Stimulated activated CD4-positive, alpha-beta T cell treated with anti-CD3 and anti-CD28 coated beads, Interleukin-1b, Interleukin-23, amount 100 ng/mL, for 4 hours (primary cell): ENCODE measurements at places on chromosomes 3 and 15.

DNA sequence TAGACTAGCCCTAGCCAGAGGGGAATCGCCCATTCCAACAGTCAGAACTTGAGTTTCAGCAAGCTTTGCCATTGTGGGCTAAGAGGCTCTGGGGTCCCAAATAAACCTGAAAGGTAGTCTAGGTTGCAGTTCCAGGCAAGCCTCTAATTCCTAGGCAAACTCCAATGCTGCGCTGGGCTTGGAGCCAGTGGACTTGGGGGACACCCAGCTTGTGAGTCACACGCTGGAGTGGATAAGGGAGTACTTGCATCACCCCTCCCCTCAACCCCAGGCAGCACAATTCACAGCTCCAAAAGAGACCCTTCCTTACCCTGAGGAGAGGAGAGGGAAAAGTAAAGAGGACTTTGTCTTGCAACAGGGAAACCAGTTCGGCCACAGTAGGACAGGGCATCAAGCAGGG is 105.2 kb upstream of the DPPA4 start:
- no peak for DNase-seq

- DNase-seq: no peak
Measured at GRCh38 chr15:33031324-33031821, 163.1 kb downstream of the FMN1 start.

DNA sequence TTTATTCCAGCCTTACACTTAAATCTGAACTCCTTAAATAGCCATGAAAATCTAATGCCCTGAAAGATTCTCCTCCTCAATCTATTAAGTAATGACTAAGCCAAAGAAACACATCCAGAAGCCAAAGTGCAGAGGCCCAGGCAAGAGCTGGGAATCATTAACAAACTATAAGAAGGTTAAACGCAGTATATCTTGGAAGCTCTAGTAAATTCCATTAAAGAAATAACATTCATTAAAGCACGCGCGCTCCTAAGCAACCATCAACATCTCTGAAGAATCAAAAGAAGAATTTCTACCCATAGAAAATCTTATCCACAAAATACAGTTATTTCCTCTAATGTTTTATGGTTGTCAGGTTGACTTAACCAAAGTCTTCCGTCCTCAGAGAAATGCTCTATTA is 29.5 kb downstream of the MB21D2 start:
- no peak for DNase-seq

DNA sequence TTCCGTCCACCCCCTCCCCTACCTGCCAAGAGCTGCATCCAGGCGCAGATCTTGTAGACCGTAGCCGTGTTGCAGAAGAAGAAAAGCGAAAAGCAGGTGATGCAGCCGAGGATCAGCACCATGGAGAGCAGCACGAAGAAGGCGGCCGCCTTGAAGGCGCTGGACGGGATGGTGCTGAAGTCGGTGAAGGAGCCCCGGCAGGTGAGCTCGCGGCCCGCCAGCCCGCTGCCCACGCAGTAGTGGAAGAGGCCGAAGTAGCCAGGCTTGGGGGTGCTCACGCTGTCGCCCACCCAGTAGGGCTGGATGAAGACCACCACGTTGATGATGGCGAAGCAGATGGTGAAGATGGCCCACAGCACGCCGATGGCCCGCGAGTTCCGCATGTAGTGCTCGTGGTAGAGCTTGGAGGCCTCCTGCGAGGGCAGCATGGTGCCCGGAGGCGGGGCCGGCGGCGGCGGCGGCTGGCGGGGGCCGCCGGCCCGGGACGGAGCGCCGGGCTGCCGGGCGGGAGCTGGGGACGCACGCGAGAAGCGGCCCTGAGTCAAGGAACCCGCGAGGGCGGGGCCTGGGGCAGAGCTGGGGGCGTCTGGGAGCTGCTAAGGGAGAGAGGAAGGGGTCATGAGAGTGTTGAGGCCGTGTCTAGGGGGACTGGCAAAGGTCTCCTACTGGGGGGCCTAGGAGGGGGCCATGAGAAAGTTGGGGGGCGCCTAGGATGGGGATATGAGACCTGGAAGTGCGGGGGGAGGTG is 1.2 kb downstream of the LHFPL4 start:
- DNase-seq: peak; percentile 2

- DNase-seq: no peak
Measured at GRCh38 chr3:13133471-13133981, 60.3 kb upstream of the IQSEC1 start.

DNA sequence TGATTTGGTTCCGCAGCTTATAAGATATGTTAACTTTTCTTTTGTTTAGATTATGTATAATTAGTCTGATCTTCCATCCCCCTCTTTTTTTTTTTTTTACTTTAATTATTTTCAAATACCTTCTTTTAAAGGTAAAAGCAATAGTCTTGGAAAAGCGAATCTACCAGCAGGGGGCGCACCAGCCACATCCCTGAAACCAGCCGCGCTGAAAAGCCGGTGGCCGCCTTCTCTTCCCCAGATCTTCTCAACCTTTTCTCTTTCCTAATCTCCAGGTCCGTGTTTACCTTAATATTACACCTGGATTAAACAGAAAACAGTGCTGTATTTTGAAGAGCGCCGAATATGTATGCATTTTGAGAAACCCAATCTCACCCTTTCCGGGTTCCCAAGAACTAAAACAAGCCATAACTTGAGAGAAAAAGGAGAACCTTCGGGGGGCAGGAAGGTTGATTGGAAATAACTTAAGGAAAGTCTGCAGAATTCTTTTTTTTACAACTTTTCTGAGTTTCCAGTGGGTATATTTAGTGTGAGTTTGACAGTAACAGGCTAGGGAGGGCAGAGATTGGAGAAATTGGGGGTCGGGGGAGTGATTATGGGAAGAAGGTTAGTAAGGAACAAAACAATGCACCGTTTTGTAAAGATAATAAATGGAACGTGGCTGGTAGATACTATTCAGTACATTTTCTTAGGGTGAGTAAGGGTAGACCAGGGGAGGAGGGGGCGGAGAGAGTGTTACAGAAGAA is 2.0 kb upstream of the SOX2 start:
- peak; percentile 62 for DNase-seq

GRCh38 chr3:188185717-188186251 is 31.8 kb downstream of the LPP start:
- no peak for DNase-seq

DNA sequence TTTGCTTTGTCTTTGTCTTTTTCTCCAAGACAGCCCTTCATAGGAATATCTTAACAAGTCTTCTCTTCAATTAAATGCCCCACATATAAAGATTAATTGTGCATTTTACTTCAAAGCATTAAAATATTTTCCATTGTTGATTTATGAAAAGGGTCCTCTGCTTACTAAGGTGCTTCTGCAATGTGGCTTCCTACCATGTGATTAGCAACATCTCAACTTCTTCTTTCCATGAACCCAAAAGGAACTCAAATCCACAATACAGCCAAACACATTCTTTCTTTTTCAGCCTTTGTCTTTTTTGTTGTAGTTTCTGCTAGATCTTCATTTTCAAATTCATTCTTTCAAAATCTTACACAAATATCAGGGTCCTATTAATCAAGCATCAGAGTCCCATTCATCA is 309.2 kb downstream of the NSUN3 start:
- no peak for DNase-seq

DNA sequence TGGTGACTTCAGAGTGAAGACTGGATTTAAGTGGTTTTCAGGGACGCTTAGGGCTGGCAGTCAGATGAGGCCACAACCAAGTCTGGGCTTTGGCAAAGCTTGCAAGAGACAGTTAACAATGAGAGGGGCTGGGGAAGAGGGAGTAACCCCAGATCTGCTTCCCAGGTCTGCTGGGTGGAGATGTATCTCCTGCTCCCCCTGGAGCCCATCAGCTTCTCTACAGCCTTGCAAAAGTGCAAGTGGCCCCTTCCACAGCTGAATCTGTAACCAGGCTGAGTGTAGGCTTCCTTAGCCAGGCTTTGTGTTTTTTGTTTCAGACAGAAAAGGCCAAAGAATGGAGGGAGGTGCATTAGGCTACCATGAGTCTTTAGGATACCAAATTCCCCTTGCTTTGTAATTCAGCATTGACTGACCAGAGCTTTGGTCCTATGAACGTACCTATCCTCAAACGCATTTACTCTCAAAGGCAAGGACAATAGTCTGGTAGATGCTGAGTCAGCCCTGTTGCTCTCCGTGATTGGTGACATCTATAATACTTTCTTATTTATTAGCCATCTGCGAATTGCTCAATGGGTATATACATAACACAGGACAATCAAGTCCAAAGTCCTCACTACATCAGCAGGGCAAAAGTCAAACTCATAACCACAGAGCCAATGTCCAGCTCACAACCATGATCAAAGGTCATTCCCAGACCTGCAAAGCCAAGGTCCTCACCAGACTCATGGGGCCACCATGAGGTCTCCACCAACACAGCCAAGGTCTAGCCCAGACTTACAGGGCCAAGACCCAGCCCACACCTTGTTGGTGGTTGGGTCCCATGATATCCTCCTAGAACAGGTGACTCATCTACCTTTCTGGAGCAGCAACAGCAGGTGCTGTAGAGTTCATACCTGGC is 17.1 kb downstream of the CCDC13 start:
- DNase-seq: no peak

GRCh38 chr15:89848970-89849292 is 34.3 kb upstream of the ANPEP start:
- no peak for DNase-seq

GRCh38 chr15:70770863-70771262 is 7.5 kb upstream of the UACA start:
- no peak for DNase-seq

GRCh38 chr3:141525814-141526213 is 39.0 kb downstream of the RASA2 start:
- no peak for DNase-seq

DNA sequence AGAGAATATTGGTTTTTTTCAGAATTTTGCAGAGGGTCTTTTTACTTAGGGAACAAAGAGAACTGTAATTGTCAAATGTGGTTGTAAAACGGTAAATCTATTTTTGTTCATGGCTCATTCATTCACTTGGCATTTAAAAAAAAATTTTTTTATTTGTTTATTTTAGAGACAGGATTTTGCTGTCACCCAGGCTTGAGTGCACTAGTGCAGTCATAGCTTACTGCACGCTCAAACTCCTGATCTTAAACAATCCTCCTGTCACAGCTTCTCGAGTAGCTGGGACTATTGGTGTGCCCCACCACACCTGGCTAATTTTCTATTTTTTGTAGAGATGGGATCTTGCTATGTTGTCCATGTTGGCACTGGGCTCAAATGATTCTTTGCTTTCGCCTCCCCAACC is 301.8 kb downstream of the LPP start:
- no peak for DNase-seq

DNA sequence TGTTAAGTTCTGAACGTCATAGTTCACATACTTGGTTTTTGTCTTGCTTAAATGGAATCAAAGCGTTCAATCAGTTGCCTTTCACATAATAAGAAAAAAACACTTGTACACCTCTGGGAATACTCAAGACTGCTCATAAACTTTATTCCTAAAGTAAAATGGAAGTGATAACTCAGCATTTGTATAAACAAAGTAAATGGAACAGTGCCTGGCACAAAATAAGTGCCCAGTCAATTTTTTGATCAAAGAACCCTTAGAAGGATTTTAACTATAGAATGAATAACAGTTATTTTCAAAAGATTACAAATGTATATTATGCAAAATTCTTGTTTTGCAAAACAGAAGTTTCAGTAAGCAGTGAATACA is 1.3 kb downstream of the RAB5A start:
- DNase-seq: no peak

- DNase-seq: no peak
Measured at GRCh38 chr15:61449186-61449702, 220.1 kb upstream of the RORA start.

- DNase-seq: no peak
Measured at GRCh38 chr15:74400313-74400860, 32.9 kb upstream of the CYP11A1 start.

DNA sequence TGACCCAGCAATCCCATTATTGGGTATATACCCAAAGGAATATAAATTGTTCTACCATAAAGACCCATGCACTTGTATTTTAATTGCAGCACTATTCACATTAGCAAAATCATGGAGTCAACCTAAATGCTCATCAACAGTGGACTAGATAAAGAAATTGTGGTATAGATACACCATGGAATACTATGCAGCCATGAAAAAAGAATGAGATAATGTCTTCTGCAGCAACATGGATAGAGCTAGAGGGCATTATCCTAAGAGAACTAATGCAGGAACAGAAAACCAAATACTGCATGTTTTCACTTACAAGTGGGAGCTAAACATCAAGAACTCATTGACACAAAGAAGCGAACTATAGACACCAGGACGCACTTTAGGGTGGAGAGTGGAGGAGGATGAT is 466.7 kb downstream of the MECOM start:
- no peak for DNase-seq

GRCh38 chr3:126375835-126376331 is 18.7 kb upstream of the KLF15 start:
- DNase-seq: no peak

DNA sequence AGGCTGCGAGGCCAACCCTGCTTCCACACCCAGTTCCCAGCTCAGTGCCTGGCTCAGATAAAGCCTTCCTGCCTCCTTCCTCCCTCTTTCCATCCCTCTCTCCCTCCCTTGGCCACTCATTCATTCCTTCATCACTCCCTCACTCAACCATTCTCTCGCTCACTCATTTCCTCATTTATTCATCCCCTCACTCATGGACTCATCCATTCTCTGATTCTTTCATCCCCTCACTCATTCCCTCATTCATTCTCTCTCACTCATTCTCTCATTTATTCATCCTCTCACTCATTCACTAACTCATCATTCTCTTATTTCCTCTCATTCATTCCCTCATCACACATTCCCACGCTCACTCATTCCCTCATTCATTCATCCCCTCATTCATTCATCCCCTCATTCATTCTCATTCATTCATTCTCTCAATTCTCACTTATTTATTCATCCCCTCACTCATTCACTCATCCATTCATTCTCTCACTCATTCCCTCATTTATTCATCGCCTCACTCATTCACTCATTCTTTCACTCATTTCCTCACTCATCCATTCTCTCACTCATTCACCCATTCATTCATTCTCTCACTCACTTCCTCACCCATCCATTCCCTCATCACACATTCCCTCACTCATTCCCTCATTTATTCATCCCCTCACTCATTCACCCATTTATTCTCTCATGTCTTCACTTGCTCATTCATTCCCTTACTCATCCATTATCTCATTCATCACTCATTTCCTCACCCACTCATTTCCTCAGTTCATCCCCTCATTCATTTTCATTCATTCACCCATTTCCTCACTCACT is 13.2 kb downstream of the ABTB1 start:
- no peak for DNase-seq

DNA sequence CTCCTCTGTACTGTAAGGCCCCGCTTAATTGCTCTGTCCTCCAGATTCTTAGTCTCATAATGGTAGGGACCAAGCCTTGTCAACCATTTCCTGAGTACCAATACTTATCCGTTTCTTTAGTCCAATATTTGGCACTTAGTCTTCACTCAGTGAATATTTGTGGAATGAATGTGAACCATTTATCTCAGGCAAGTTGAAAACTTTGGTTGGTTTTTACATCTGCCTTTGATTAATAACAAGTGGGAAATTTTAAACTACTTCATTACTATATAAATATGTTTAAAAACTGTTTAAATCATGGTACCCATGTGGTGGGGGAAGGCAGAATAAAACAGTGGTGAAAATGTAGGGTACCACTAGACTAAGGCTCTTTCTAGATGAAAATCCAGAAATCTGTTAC is 15.2 kb downstream of the CA12 start:
- DNase-seq: no peak
